ENCODE measurements at places on chromosomes 2 and 18.
A peak's percentile ranks its signal among the peaks of the same experiment; 100 is the strongest.

DNA sequence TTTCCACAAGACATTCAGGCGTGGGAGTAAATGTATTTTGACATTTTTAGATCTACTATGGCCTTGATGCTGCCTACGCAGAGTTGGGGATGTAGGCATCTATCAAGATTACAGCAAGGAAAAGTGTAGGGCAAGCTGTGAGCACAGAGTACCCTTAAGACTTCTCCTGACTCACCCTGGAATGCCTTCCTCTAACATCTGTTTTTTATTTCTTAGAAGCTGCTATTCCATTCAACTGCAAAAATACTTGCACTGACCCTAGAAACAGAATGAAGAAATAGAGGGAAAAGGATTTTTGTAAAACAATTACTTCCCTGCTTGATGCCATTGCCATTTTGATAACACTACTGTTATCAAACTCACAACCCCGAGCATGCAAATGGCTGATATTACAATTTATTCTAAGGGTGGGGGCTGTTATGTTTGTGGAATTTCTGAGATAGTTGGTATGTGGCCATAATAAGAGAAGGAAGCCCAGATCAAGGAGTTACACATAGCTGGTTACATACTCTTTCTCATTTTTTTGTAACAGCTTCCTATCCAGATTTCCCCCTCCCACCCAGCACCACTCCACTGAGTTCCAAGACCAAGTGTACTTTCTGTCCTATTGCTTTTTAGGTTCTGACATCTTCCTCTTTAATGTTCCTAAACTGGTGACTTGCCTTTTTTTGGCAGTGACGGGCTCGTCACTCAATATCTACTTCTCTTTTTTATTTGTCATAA is 6.0 kb upstream of the ROCK1 start:
- DNase-seq = no peak

DNA sequence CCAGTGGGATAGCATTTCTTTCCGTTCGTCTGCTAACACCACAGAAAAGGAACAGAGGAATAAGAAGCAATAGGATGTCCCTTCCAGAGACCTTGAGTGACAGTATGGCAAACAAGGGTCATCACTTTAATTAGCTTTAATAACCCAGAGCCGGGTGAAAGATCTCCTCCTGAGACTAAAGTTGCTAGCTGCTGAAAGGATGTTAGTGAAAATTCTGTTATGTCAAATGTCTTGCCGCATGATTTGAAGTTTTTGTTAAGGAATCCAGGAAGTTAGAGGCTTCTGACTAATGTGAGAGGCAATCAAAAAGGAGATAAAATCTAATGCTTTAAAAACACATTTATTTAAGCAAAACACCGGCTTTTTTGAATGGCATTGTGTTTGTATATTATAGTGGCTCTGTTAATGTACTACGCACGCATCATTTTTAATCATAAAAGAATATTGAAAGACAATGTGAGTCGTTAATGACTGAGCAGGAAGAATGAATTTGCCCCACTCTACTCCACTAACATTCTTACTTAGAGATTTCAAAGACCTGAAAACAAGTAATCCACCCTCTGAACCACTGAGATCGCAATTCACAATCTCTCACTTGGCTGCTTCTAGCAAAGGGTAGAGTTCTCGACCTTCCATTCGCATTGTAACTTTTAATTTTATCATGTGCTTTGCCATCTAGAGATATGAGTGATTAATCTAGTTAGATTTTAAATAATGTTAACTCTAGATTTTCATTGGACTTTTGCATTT is 536.6 kb downstream of the LRRTM4 start:
- DNase-seq = peak; percentile 49

- no peak for DNase-seq
Measured at GRCh38 chr2:217512259-217512658, 490.5 kb downstream of the TNS1 start.

GRCh38 chr18:76824754-76825153 is 2.4 kb downstream of the ZNF236 start:
- DNase-seq = no peak

DNA sequence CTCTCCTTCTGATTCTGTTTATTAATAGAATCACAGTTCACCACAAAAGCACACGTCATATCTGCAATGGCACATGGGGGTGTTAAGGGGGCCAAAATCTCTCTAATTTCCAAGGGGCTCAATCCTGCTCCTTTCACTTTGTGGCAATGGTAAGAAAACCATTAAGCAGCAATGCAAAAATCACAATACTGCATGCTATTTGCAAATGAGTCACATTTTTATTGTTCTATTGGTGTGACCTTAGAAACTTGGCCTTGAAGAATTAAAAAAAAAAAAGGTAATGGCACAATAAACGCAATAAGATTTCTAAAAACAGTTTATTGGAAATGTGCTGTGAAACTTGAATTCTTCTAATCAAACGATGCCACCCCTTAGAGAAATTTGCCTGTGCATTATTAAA is 251.5 kb downstream of the ZNF521 start:
- DNase-seq = no peak

DNA sequence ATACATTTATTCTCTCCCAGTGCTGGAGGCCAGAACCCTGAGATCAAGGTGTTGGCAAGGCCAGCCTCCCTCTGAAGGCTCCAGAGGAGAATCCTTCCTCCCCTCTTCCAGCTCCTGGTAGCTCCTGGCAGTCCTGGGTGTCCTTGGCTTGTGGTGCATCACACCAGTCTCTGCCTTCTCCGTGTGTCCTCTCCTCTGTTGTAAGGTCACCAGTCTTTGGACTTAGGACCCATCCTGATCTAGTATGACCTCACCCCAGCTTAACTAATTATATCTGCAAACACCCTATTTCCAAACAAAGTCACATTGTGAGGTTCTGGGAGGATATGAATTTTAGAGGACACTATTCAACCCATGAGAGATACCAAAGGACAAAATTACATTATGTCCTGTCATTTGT is 31.1 kb downstream of the TSHZ1 start:
- DNase-seq = no peak

- DNase-seq = no peak
Measured at GRCh38 chr2:223786236-223786635, 51.1 kb downstream of the AP1S3 start.

DNA sequence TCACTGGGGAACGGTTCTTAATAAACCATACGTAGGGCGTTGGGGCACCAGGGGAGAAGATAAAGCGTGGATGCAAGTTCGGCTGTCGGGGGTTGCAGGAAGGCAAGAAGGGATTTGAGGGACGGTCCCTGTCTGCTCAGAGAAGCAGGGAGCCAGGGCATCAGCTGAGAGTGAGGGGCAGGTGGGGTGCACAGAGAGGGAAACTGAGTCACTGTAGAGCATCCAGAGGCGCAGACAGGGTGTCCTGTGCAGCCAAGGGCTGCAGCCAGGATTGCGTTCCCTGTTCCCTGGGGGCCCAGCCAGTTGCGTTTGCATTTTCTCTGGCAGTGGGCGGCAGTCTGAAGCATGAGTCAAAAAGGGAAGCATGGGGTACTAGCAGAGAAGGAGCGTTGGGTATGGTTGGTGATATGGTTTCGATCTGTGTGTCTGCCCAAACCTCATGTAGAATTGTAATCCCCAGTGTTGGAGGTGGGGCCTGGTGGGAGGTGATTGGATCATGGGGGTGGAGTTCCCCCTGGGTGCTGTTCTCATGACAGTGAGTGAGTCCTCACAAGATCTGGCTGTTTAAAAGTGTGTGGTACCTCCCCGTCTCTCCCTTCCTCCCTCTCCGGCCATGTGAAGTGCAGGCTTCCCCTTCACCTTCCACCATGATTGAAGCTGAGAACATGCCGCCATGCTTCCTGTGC is 202.9 kb downstream of the NDUFA10 start:
- DNase-seq = peak; percentile 29

DNA sequence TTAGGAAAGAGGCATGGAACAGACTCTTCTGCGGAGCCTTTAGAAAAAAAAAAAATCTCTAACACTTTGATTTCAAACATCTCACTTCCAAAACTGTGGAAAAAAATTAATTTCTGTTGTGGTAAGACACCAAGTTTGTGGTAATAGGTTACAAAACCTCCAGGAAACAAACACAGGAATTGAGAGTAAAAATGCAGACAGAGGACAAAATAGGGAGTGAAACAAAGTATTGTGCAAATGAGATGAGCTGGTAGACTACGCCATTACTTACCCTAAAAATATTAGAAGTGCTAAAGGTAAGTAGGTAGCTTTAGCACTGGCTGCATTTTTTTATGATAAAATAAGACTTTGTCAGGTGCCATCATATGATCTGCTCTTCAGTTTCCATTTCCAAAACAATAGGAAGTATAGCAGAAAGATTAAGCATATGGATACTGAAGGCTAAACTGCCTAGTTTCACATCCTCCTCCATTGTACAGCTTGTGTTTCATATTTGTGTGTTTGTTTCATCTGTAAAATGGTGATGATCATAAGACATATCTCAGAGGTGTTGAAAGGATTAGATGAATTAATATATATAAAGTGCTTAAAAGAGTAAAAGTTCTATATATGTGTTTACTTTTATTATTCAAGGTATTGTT is 309.2 kb downstream of the NR4A2 start:
- DNase-seq = no peak

DNA sequence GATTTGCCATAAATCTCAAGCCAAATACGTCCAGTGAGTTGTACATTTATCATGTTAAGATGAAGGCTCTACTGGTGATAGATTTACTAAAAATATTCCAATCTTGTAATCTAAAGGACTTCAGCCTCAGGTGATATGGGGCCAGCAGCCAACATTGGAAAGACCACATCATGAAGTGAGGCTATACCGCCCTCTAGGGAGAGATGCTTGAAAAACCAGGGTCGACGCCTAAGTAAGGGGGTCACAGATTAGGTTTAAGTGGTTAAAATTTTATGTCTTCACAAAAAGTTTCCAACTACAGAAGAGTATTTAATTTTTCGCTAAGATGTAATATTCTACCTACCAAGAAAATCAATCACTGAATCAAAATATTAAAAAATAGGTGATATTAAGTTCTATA is 33.3 kb downstream of the DOCK10 start:
- DNase-seq = peak; percentile 76

GRCh38 chr18:23539911-23540525 is 36.7 kb downstream of the RMC1 start:
- DNase-seq = no peak

DNA sequence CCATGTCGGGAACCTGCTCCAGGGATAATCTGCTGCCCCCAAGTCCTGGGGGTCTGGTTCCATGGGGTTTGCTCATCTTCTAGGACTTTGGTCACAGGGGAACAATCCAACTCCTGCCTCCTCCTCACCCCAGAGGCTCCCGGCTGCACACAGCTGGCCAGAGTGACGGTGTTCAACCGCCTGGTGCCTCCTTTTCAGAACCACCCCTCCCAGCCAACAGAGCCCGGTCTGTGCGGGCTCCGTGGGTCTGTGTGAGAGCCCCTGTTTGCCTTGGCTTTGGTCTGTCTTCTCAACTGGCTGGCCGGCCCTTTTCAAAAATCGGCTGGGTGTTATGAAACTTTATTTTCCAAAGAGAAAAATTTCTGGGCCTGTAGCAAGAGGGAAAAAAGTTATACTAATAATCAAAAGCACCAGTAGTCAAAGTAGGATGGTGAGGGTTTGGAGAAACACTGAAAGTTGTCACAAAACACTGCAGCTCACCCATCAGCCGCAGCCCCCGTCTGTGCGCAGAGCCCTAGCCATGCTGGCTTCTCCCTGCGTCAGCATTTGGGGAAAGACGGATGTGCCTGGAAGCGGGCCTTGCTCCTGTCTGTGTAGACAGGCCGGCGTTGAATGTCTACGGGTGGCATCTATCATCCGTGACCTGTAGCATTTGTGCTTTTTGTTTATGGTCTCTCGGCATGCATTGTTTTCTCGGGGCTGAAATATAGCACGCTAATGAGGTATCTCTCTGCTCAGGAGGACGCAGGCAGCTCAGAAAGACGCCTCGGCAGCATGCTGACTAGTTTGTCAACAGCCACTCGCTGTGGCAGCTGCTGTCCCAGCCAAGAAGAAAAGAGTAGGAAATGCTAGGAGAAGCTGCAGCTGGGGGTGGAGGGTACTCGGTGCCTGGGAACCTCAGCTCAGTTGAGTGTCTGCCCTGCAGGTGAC is 138.6 kb downstream of the GLI2 start:
- DNase-seq = no peak

DNA sequence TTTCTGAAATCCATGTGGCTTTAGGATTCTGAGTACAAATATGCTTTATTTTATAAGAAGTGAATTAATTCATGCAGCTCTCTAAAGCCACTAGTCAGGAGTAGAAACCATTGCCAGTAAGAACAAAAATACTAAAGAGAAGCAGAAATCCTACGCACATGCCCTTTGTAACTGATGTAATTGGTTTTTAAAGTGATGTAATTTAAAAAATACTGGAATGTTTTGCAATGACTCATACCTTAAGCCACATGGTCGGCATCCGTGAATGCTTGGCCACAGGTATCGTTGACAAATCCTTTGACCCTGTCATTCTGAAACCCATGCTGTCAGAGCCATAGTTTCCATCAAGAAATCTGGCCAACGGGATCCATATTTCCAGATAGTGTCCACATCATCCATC is 213.3 kb downstream of the ACKR3 start:
- DNase-seq = no peak

GRCh38 chr2:15751477-15751876 is 159.8 kb downstream of the DDX1 start:
- DNase-seq = peak; percentile 6

- no peak for DNase-seq
Measured at GRCh38 chr2:211329421-211329820, 773.0 kb downstream of the CPS1 start.

DNA sequence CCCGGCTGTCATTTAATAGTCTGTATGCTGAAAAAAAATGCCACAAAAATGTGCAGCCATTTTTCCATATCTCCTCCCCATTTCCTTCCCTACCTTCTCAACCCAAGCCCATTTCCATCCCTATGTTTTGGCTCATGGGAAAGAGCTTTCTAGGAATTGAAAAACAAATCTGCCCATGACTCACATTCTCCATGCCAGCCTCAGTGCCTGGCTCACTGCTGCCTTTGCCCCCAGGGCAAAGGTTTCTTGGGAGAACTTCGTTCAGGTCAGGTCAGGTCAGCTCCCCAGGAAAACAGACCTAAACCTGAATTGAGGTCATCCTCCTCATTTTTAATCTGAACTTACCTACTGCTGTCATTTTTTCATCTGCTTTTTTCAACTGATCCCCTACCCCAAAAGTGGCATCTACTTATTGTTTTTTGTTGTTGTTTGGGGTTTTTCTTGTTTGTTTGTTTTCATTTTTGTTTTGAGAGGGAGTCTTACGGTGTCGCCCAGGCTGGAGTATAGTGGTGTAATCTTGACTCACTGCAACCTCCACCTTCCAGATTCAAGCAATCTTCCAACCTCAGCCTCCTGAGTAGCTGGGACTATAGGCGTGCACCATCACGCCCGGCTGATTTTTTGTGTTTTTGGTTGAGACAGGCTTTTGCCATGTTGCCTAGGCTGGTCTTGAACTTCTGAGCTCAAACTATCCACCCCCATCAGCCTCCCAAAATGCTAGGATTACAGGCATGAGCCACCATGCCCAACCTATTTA is 66.7 kb downstream of the FECH start:
- peak; percentile 9 for DNase-seq

GRCh38 chr18:11521853-11522252 is 87.5 kb upstream of the SLC35G4 start:
- no peak for DNase-seq

DNA sequence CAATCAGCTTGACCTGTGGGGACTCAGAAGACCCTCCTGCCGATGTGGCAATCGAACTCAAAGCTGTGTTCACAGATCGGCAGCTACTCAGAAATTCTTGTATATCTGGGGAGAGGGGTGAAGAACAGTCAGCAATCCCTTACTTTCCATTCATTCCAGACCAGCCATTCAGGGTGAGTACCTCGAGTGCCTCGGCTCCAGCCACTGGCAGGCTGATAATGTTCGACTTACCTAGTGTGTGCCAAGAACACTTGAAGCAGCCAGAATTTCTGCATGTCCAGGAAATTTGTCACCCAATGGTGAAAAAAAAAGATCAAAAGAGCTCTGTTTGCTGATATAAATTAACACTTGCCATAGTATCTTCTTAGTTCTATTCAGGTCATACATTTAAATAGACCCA is 2.3 kb downstream of the LGALSL start:
- no peak for DNase-seq

Measured in endodermal cell (in vitro differentiated cells).